ENCODE measurements at places on chromosomes 1 and 21.

- DNase-seq, result no peak
These were observed 13.5 kb downstream of the COL6A1 start for GRCh38 chr21:45994759-45995685.

- DNase-seq, result no peak
These were observed 5.2 kb downstream of the MFAP2 start for GRCh38 chr1:16975211-16975610.

DNA sequence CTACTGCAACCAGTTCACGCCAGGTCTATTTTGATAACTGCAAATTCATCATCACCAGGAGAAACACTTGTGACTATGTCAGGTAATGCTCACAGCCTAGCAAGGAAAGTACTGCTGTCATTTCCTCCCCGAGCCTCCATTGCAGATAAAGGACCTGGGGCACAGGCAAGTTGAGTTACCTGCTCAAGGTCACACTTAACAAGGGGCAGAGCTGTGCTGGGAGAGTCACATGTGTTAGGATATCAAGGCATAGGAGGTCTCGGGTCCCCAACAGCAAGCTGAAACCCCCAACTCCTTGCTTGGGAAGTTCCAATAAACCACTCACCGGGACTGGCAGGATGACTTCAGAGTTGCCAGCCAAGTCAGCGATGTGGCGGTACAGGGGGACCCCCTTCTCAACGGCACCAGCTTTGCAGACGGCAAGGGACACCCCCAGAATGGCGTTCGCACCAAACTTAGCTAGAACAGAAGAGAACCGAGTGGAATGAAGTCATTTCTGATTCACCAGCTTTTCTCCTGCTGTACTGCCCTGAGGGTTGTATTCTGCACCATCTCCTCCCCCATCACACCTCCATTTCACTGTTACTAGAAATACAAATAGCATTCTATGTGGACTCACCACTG lies 11.6 kb downstream of the ENO1 start:
- DNase-seq, result no peak

GRCh38 chr1:4880626-4881025 lies 226.2 kb downstream of the AJAP1 start:
- DNase-seq, result no peak

- no peak for DNase-seq
These were observed 16.4 kb upstream of the CLSTN1 start for GRCh38 chr1:9840176-9840575.

- no peak for DNase-seq
These were observed 101.8 kb downstream of the CLIC6 start for GRCh38 chr21:34770576-34770975.

DNA sequence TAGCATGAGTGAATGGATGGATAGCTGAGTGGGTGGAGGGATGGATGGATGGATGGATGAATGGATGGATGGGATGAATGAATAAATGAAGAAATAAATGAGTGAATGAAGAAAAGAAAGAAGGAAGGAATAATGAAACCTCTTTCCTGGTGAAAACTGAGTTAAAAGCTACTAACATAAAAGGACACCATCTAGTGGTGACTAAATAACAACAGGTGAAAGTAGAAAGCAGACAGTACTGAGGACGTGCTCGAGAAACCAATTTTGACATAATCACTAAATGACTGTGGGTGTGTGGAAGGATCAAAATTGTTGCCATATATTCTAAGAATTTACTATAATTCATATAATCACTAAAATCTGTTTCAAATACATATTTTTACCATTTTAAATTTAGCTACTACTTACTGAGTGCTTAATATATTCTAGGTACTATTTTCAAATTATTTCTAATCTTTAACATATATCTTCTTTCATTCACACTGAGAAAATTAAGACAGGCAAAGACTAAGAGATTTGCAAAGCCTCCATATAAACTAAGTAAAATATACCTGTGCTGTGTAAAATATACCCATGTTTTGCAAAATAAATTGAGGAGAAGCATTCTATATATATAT lies 522.9 kb downstream of the LRRIQ3 start:
- no peak for DNase-seq

- peak; percentile 54 for DNase-seq
These were observed 22.4 kb downstream of the NOS1AP start for GRCh38 chr1:162091681-162092524.
